ENCODE measurements at places on chromosomes 3 and 15. TPM values are rescaled to one million over a fixed set of nuclear protein-coding genes. Genes with fewer than 3 reads are reported as not detected.

ALPK3 gene
- 1.6 TPM for total RNA-seq

ITGA11 gene
- 0.62 TPM for total RNA-seq

CAPN3 gene
- 1.1 TPM for total RNA-seq

LINS1 gene
- 49.8 TPM for total RNA-seq

KPNA1 gene
- 49.0 TPM for total RNA-seq

ACP3 gene
- 1.2 TPM for total RNA-seq

ZNF621 gene
- total RNA-seq: 10.9 TPM

TRAIP gene
- total RNA-seq: 2.2 TPM

SPINT1 gene
- total RNA-seq: 5.1 TPM

GOLGA8M gene
- not detected for total RNA-seq

LRRFIP2 gene
- 54.6 TPM for total RNA-seq

BOC gene
- total RNA-seq: 11.2 TPM

GTF2A2 gene
- total RNA-seq: 22.3 TPM

B3GALNT1 gene
- total RNA-seq: 133 TPM

CXCR6 gene
- not detected for total RNA-seq

LRRC34 gene
- 8.1 TPM for total RNA-seq

NLGN1 gene
- 126 TPM for total RNA-seq

ADPRH gene
- total RNA-seq: 1.2 TPM

CCR3 gene
- not detected for total RNA-seq

AADACL2 gene
- total RNA-seq: not detected
